ENCODE measurements at places on chromosomes 5 and 9. TPM values are rescaled to one million over a fixed set of nuclear protein-coding genes. Genes with fewer than 3 reads are reported as not detected.

Gene WDR38
- total RNA-seq = not detected

GRCh38 chr5:1351156-1351555 is 6.3 kb upstream of the CLPTM1L start:
- DNase-seq = no peak

DNA sequence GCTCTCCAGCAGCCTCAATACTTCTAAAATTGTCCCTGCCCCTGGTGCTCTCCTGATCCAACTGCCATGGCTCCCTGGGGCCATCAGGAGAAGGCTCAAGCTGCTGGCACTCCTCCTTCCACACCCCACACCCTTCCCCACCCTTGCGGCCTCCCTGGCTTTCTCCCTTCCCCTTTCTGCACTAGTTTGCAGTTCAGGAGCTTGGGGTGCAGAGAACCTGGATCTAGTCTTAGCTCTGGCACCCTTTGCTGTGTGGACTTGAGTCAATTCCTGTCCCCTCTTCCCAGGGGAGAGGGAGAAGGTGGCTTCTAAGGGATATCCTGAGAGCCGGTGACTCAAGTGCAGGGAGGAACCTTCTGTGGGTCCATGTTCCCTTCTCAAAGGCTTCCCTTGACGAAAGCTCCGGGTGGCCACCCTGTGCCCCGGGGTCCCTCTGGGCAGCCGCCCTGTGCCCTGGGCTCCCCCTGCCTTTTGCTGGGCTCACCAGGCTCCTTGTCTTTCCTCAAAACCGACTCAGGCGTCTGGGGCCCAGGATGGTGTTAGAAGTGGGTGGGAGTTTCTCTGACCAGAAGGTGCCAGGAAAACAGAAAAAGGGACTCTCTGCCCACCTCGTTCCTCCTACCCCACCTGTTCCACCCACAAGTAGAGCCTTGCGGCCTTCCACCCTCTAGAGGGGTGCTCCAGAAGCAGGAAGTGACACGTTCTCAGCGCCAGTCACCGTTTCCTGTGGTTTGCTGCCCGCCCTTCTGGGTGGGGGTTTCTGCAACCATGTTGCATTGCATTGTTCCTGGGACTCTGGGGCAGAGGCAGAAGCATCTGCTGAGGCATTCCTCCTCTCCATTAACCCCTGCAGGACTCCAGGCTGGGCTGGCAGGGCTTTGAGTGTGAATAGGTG is 15.0 kb downstream of the GLIPR2 start:
- DNase-seq = peak; percentile 49

GRCh38 chr9:93451849-93452709 is 594 bp downstream of the FAM120A start:
- DNase-seq = peak; percentile 24

- DNase-seq = no peak
Measured at GRCh38 chr9:21082671-21083070, 4.9 kb upstream of the IFNB1 start.

All from fibroblast of lung (primary cell).